AG08395 (cell line): ENCODE measurements at places on chromosomes 3 and 15.

GRCh38 chr15:77455696-77456321 is 35.1 kb downstream of the HMG20A start:
- peak; percentile 48 for DNase-seq

DNA sequence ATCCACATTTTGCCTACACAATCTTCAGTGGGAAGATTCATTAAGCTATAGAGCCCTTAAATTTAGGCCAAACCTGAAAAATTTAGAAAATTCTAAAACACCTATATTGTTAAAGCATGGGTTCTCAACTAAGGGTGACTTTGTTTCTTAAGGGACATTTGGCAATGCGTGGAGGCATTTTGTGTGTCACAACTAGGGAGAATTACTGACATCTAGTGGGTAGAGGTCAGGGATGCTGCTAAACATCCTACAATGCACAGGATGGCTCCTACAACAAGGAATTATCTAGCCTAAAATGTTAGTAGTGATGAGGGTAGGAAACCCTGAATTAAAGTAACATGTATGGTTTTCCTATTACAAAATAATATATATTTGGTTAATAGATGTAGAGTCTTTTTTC is 55.8 kb downstream of the TBC1D5 start:
- DNase-seq: peak; percentile 5

- DNase-seq: no peak
These were observed 524.4 kb upstream of the RGMA start for GRCh38 chr15:93613386-93613785.

DNA sequence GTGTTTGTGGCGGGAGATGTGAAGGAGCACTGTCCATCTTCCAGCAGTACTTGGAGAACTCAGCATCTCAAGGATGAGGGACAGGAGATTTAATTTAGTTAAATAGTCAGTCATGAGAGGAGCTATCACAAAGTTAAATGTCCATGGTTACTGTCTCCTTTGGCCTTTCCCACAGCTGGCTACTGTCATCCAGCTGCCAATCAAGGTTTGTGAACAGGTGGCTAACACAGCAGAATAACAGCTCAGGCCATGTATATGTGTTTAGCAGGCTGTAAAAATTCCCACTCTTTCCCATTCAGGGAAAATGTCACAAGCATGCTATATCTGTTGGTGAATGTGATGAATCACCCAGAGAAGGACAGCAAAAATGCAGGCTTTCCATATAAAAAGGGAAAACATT is 120.5 kb downstream of the TMEM108 start:
- DNase-seq: no peak

DNA sequence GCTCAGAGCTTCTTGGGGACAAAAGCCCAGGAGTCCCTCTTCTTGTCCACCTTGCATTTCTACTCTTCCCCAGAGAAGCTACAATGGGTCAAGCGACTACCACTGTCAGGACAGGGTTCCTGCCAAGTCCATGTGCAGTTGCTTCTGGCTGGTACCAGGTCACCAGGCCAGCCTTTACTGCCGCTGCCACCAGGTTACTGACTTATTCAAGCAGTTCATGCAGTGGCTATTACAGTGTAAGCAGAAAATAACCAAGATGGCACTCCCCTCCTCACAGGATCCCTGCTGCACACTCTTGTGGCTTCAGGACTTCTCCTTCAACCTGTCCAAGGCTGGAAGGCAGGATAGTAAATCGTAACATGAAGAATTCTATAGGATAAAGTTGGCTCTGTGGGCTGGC is 42.1 kb downstream of the CTDSPL start:
- no peak for DNase-seq

DNA sequence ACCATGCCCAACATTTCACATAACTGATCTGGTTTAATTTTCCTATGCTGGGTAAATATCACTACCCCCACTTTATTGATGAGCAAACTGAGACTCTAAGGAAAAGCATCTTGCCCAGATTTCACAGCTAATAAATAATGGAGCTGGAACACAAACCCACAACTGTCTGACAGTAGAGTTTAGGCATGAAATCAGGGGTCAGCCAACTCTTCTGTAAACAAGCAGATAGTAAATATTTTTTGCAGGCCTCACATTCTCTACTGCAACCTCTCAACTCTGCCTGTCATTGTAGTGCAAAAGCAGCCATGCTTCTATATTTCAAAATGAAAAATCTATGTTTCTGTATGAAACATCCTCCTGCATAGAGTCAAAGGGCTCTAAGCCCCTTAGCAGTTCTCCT is 111.5 kb downstream of the ERC2 start:
- no peak for DNase-seq

- DNase-seq: no peak
These were observed 3.2 kb upstream of the SLC9A9 start for GRCh38 chr3:143851331-143852017.

- DNase-seq: peak; percentile 89
These were observed 79.7 kb downstream of the TMEM266 start for GRCh38 chr15:76139368-76140073.

DNA sequence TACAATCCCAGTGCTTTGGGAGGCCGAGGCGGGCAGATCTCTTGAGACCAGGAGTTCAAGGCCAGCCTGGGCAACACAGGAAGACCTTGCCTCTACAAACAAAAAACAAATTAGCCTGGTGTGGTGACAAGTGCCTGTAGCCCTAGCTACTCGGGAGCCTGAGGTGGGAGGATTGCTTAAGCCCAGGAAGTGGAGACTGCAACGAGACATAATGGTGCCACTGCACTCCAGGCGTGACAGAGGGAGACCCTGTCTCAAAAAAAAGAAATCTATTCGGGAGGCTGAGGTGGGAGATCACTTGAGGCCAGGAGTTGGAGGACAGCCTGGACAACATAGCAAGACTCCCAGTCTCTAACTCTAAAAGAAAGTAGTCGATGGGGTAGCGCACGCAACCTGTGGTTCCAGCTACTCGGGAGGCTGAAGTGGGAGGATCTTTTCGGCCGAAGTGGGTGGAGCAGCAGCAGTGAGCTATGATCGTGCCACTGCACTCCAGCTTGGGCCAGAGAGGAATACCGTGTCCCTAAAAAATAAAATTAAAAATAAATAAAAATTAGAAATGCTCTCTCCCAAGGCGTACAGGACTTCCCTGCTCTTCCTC is 775 bp downstream of the C3orf33 start:
- peak; percentile 12 for DNase-seq

DNA sequence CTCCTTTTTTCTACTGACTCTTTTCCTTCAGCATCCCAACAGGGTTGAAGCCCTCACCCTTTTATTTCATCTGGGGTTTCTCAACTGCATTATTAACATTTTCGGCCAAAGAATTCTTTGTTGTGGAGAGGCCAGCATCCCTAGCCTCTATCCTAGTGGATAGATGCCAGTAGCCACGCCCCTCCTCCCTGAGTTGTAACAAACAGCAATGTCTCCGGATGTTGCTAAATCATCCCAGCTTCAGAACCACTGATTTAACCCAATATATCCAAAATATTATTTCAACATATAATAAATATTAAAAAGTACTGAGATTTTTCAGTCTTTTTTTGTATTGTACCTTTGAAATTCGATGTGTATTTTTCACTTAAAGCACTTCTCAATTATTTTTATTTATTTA is 2.0 kb upstream of the RNF111 start:
- DNase-seq: peak; percentile 45

DNA sequence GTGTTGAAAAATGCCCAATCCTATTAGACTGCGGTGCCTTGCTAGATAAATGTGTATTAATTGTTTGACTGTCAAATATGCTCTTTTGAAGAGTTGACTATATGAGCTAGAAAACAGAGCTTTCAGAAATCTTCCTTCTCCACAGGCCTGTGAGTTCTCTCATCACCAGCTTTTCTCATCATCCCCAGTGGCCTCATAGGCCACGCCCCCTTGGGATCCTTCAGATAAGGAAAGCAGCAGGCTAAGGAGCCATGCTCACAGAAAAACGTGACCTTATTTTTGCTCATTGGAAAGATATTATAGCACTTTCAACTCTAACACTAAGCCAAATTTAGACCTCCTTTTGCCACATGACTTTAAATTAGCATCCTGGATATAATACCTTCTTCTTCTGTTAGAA is 514.4 kb upstream of the ARRDC4 start:
- DNase-seq: no peak

DNA sequence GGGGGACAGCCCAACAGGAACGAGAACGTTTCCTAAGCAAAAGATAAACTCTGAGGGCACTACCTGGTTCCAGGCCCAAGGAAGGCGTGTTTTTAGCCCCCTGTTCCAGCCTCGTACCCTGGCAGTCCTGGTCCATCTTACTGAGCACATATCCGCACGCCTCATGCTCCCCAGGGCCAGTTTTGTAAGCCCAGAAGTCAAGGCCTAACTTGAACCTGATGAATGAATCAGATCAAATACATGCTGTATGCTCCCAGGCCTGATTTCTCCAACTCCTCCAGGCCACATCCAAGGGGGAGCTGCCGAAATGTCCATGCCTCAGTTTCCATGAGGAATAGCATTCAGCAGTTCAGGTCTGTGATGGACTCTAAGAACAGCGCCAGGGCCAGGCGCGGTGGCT is 14.3 kb upstream of the DOCK3 start:
- no peak for DNase-seq

DNA sequence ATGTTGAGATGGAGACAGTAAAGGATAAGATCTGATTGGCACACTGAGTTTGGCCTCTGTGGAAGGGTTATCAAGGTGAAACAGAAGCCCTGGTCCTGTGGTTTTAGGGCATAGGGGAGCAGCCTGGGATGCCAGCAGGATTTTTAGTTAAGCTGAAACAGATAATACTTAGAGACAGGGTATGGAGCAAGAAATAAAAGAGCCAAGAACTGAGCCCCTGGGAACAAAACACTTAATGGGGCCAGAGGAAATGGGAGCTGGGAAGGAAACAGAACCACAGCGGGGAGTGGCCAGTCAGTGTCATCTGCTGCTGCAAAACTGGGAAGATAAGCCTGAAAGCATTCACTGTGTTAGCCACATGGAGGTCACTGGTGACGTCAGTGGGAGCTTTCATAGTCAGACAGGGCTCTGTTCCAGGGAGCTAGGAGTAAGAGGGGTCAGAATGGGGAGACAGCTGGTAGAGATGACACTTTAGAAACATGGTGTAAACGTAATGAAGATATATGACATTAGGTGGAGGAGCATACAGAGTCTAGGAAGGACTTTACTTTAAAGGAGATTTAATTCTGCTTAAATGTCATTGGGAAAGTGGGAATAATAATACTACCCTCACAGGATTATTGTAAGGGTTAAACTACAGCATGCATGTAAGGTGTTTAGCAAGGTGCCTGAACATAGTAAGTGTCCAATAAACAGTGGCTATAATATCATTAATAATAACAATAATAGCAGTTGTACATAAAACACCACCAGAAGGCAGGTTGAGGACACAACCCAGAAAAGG is 172.7 kb upstream of the CTNNB1 start:
- no peak for DNase-seq

DNA sequence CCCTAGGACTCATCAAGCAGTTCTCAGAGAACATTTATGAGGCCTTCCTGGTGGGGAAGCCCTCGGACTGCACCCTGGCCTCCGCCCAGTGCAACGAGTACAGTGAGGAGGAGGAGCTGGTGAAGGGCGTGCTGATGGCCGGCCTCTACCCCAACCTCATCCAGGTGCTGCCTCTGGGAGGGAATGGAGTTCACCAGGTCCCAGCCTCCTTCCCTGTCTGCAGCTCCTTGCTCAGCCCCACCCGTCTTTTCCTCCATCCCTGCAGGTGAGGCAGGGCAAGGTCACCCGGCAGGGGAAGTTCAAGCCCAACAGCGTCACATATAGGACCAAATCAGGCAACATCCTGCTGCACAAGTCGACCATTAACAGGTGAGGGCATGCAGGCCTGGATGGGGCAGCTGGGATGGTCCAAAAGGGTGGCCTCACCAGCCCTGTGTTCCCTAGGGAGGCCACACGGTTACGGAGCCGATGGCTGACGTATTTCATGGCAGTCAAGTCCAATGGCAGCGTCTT is 46.3 kb downstream of the DHX30 start:
- DNase-seq: no peak

GRCh38 chr3:85342915-85343314 is 384.1 kb downstream of the CADM2 start:
- no peak for DNase-seq

- DNase-seq: no peak
These were observed 98.6 kb downstream of the TCF12 start for GRCh38 chr15:57017024-57017423.

GRCh38 chr3:1798711-1799405 is 299.8 kb upstream of the CNTN4 start:
- no peak for DNase-seq

DNA sequence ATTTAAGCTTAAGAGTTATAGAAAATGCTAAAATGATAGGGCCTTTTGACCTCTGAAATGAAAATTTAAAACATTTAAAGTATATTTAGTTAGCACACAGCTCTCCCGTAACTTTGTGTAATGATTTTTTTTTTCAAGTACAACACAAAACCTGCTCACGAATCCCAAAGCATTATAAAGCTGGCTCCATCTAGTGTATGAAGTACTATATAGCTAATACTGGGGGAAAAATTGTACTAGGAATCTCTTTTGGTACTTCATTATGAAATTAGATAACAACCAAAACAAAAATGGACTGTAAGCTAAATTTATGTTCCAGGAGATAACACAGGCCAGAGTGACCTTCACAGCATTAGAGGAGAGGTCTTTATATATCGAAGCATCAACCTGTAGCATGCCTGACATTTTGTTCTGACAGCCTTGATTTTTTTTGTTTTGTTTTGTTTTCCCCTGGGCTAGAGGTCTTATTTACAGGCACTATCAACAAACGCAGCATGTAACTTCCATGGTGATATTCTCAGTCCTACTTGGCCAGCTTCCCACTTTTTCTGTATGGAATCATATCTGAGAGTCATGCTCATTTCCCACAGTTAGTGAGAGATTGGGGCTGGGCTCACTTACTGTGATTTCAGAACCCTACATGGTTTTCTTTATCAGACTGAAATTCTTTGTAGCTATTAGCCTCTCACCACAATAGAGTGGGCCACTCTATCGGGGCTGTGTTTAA is 116.3 kb downstream of the MITF start:
- peak; percentile 38 for DNase-seq

DNA sequence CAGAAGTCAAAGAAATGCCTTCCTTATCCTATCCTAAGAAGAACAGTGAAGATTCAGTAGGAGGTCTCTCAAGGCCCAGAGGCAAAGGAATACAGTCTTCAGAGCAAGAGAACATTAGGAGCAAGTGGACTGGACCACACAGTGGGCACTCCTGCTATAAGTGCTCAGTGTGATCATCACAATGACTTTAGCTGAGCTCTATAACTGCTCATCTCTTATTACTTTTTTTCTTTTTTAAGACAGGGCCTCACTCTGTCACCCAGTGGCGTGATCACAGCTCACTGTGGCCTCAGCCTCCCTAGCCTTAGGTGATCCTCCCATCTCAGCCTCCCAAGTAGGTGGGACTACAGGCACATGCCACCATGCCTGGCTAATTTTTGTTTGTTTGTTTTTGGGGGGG is 48.1 kb downstream of the COL8A1 start:
- DNase-seq: no peak
